ENCODE measurements at places on chromosomes 1 and 21.

DNA sequence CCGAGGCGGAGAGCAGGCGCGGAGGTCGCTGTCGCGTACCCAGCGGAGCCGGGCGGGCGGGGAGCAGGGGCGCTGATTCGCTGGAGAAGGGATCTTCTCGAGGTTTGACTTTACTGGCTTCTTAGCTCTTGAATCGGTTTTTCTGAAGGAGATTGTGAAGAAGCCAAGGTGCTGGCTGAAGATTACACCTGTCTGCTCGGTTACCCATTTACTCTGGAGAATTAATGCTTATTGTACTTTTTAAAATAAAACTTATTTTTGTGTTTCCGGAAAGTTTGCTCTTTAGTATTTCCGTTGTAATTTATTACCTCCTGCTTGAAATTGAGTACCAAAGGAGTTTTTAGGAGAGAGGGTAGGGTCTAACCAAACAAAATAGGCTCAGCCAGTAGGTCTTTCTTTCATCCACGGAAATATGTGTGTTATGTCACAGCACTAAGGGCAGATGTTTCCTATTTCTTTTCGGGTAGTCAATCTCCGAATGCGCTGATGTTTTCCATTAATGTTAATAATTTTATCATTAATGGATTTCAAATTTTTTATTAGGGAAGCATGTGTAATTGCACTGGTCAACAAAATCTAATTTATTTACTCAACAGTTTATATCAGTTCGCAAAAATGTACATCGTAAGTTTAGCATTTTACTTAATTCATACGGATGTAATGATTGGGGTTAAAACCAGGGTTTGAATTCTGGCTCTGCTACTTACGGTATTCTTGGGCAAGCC is 510 bp upstream of the GNG5 start:
- no peak for DNase-seq

- no peak for DNase-seq
These were observed 60.2 kb downstream of the TRABD2B start for GRCh38 chr1:47936916-47937551.

GRCh38 chr1:35452106-35452774 is 105.0 kb downstream of the KIAA0319L start:
- DNase-seq = peak; percentile 93

DNA sequence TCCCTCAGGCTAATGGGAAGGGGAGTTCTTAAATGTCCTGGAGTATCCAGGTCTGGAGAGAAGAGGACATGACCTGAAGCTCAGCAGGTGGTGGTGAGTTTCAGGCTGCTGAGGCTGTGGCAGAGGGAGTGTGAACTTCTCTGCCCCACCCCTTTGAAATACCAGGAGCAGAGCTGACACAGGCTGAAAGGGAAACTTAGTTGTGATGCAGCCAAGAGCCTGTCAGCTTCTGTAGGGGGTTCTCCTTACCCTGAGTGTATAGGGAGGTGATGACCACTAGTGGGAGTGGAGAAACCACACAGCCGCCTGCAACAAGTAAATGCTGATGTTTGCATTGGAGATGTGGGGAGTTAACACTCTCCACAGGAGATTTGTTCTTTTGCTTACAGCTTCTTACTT is 152.3 kb downstream of the FCRL5 start:
- DNase-seq = no peak

DNA sequence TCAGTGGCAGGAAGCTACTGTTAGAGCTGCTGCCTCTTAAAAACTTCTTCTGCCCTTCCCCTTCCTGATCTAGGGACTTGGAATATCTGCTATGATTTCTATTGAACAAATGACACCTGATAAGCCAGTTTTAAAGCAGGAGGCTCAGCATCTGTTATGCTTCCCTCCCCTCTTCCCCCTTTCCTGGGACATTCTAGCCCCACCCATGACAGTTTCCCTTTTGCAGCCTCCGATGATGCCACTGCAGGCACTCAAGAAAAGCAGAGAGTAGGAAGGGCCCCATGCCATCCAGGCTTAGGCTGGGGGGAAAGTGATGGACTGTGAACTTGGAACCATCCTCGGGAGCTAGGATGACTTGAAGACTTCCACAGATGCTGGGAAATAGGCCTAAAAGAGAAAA is 15.1 kb upstream of the EPB41 start:
- DNase-seq = no peak

GRCh38 chr1:165144757-165145397 is 211.6 kb downstream of the LMX1A start:
- DNase-seq = peak; percentile 25

DNA sequence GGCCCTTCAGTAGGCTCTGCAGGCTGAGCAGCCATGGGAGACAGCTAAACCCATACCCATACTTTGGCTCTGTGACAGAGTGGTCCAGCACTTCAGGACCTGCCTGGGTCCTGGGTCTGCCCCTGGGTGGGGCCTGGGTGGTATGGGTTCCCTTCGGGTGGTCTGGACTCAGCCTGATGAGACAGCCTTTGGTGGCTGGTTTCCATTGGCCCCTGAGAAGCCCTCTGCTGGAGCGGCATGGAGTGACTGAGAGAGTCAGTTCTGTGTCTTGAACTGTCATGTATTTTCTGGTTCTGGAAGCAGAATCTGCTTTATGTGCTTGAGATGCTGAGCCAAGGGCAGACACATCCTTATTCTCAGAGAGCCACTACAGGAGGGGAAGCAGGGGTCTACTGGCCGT is 31.3 kb upstream of the KCNA2 start:
- no peak for DNase-seq

DNA sequence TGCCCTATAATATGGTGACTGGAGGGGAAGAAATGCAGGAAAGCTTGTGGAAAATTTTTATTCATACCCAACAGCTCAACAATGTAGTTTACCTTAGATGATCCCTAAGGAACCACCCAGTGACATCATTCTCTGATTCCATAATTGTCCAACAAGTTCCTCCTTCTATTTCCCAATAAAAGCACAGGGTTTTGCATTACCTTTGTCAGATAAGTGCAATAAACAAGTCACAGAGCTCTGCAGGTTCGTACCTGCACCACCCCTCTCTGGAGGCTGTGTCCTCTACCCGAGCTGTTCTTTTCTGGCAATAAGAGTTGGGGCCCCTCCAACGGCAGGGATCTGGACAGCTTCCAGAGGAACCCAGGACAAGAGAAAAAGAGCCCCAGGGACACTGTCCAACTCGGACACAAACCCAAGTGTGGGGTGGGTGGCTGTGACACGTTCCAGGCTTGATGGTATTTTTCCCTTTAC is 38.8 kb downstream of the RCAN1 start:
- peak; percentile 37 for DNase-seq

- DNase-seq = no peak
These were observed 15.3 kb downstream of the BCL9 start for GRCh38 chr1:147556643-147557042.

DNA sequence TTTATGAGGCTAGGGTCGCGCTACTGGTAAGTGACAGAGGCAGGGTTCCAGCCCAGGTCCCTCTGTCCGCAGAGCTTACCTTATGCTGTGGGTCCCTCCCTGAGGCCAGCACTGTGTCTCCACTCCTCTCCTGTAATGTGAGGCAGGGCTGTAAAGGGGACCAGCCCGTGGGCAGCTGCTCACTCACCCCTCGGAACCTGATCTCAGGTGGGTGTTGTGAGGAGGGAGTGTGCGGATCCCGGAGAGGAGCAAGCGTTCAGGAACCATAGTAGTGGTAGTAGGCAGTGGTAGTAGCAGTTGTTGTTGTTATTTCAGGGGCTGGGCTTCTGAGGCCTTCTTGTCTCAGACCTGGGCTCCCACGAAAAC is 1.7 kb downstream of the ZC3H12A start:
- no peak for DNase-seq

GRCh38 chr1:79929356-79929755 is 922.8 kb upstream of the ADGRL4 start:
- peak; percentile 14 for DNase-seq

- no peak for DNase-seq
These were observed 49.6 kb downstream of the MTR start for GRCh38 chr1:236844499-236845271.

Measured in fibroblast of lung (primary cell).